ENCODE measurements at places on chromosomes 7 and 10. TPM values are rescaled to one million over a fixed set of nuclear protein-coding genes. Genes with fewer than 3 reads are reported as not detected.

Gene CLDN15
- polyA plus RNA-seq: 19.0 TPM

Gene OR2A5
- 0.15 TPM for polyA plus RNA-seq

DNA sequence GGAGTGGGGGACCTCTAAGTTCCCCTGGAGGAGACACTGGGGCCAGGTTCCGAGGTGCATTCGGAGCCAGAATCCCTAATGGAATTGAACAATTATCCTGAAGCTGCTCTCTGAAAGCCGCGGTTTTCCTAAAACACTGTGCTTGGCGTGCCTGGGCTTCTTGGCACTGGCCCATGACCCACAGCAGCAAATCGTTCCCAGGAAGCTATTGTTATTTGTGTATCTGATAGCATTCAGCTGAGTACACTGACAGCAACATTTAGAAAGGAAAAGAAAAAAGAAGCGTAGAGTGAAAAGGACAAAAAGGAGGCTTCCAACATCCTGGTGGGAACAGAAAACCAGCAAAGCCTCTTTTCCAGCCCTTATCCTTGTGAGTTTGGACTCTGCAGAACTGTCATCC is 339.8 kb downstream of the FRMD4A start:
- peak; percentile 70 for DNase-seq

DNA sequence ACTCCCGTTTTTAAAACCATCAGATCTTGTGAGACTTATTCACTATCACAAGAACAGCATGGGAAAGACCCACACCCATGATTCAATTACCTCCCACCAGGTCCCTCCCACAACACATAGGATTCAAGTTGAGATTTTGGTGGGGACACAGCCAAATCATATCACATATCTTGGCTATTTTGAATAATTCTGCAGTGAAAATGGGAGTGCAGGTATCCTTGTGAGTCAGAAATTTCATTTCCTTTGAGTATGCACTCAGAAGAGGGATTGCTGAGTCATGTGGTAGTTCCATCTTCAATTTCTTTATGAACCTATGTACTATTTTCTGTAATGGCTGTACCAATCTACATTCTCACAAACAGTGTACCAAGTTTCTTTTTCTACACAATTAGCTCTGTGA is 125.8 kb downstream of the ANKRD7 start:
- DNase-seq: no peak

DNA sequence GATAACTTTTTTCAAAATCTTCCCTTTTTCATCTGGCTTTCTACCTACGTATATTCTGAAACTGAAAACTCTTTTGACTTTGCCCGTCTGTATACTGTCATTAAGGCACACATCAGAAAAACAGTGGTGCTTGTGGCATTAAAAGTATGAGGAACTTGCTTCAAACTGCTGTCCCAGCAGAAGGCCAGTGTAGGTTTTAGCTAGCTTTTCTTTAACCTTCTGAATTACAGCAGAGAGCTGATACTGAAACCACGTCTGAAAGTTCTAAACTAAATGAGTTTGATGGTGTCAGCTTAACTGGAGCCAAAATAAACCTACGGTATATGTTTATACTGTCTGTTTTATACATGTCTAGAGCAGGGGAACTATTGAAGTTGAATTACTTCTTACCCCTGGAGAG is 283.4 kb downstream of the TFEC start:
- DNase-seq: no peak

GRCh38 chr10:22315455-22316285 is 518 bp upstream of the COMMD3 start:
- no peak for DNase-seq

Measured in right lung (tissue), 10 donors.